ENCODE measurements at places on chromosomes 2 and 18. TPM values are rescaled to one million over a fixed set of nuclear protein-coding genes. Genes with fewer than 3 reads are reported as not detected.

- H3K4me3 ChIP-seq = no peak overlapping the region
- no peaks in the 10 kb centered on the region for H3K4me1 ChIP-seq
- H3K36me3 ChIP-seq = no peaks in the 10 kb centered on the region
- H3K27me3 ChIP-seq = no peaks in the 10 kb centered on the region
- DNase-seq = no peak
These were observed 21.3 kb upstream of the TCF4 start for GRCh38 chr18:55609160-55609825.

GRCh38 chr2:135162786-135163185 is 110.7 kb downstream of the RAB3GAP1 start:
- peak overlapping the region; percentile 20 for H3K27ac ChIP-seq
- H3K27me3 ChIP-seq = no peaks in the 10 kb centered on the region
- no peak overlapping the region for H3K4me3 ChIP-seq
- DNase-seq = no peak
- peaks cover 27% of the 10 kb centered on the region for H3K36me3 ChIP-seq

GRCh38 chr2:3704692-3705091 is 1.3 kb downstream of the DCDC2C start:
- peaks cover 4% of the 10 kb centered on the region for H3K4me1 ChIP-seq
- H3K27me3 ChIP-seq = peaks cover 28% of the 10 kb centered on the region
- peaks cover 4% of the 10 kb centered on the region for H3K36me3 ChIP-seq
- no peak for DNase-seq

- peaks cover 2% of the 10 kb centered on the region for H3K27me3 ChIP-seq
- no peak overlapping the region for H3K27ac ChIP-seq
- peaks cover 51% of the 10 kb centered on the region for H3K4me1 ChIP-seq
- no peaks in the 10 kb centered on the region for H3K36me3 ChIP-seq
- H3K4me3 ChIP-seq = no peak overlapping the region
- DNase-seq = no peak
These were observed 60.4 kb downstream of the C18orf63 start for GRCh38 chr18:74375999-74376398.

- peak; percentile 33 for DNase-seq
- H3K4me1 ChIP-seq = peaks cover 77% of the 10 kb centered on the region
- H3K4me3 ChIP-seq = no peak overlapping the region
- no peaks in the 10 kb centered on the region for H3K27me3 ChIP-seq
- no peak overlapping the region for H3K27ac ChIP-seq
These were observed 6.8 kb downstream of the RAB12 start for GRCh38 chr18:8616028-8616401.

DNA sequence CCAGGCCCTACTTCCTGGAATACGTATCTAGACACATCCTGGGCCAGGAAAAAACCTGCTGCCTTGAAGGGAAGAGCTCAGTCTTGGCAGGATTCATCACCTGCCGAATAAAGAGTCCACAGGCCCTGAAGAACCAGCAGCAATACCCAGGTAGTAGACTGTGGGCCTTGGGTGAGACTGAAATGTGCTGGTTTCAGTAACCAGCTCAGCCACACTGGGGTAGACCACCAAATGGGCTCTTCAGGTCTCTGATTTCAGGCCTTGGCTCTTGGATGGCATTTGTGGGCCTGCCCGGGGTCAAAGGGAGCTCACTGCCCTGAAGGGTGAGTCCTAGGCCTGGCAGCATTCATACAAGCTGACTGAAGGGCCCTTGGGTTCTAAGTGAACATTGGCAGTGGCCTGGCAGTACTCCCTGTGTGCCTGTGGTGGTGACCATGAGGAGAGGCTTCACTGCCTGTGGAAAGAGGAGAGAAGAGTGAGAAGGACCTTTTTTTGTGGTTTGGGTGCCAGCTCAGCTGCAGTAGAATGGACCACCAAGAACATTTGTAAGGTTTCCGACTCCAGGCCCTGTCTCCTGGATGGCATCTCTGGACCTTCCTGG is 175.1 kb downstream of the ANKRD30B start:
- H3K4me3 ChIP-seq = no peak overlapping the region
- no peaks in the 10 kb centered on the region for H3K4me1 ChIP-seq
- no peak overlapping the region for H3K27ac ChIP-seq
- no peak for DNase-seq

The CCDC74B gene
- total RNA-seq = 3.0 TPM

The CRYBA2 gene
- total RNA-seq = not detected

DNA sequence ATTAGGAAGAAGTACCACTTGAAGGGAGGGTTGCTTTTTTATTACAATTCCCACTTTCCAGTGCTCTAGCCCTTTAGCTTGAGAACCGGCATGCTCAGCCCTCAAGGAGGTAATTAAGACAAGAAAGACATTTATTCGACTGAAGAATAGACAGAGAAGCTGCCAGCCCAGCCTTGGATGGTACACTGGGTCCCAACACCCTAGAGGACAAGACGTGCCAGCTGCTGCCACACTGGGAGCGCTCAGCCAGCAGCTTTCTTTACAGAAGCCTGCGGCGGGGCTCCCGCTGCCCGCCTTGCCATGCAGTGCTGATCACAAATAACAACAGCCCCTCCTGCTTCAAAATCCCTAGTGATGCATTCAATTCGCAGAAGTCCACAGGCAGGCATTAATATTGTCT is 746.3 kb upstream of the RAB6C start:
- no peaks in the 10 kb centered on the region for H3K4me1 ChIP-seq
- H3K36me3 ChIP-seq = no peaks in the 10 kb centered on the region
- DNase-seq = no peak
- H3K27me3 ChIP-seq = no peaks in the 10 kb centered on the region
- H3K27ac ChIP-seq = no peak overlapping the region

The PLEKHH2 gene
- 0.43 TPM for total RNA-seq

- no peak for DNase-seq
- peaks cover under 1% of the 10 kb centered on the region for H3K27me3 ChIP-seq
- H3K36me3 ChIP-seq = no peaks in the 10 kb centered on the region
- no peaks in the 10 kb centered on the region for H3K4me1 ChIP-seq
- no peak overlapping the region for H3K4me3 ChIP-seq
- H3K27ac ChIP-seq = no peak overlapping the region
These were observed 9.5 kb downstream of the GPR17 start for GRCh38 chr2:127655209-127656073.

The AQP12B gene
- total RNA-seq = not detected
